Activated CD8-positive, alpha-beta memory T cell treated with anti-CD3 and anti-CD28 coated beads for 4 hours (primary cell): ENCODE measurements at places on chromosomes 7 and 10.

DNA sequence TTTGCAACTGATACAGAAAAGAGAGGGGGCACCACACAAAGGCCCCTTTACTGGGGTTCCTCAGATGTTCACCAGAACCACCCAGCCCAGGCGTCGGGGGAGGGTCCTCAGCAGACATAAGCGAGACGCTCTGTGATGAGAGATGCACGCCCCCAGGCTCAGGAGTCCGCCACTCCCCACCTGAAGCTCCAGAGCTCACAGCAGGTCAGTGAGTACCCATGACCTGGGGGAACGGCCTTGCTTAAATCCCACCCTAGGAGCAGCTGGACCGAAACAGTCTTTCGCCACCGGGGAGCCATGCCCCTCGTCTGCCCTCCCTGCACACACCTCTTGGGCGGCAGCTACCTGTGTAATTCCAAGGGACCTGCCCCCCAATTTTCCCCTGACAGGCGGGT, 2.8 kb downstream of the CRYGN start:
- no peak for DNase-seq

DNA sequence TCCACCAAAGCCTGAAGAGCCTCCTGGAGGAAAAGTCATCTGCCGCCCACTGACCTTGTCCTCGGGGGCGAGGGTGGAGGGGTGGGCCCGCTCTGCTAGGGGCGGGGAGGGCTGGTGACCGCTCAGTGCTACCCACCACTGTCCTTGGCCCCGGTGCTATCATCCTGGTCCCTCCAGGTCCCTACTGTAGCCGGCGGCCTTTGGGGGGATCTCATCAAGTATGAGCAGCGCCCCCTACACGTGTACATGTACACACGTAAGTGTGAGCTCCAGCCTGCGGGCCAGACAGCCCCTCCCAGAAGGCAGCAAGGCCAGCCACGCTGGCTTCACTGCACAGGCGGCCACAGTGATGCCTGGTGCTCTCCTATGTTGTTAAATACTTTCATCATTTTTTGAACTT, 19.6 kb downstream of the TTYH3 start:
- DNase-seq = no peak

GRCh38 chr7:108290459-108291151, 160.4 kb upstream of the LAMB4 start:
- no peak for DNase-seq

DNA sequence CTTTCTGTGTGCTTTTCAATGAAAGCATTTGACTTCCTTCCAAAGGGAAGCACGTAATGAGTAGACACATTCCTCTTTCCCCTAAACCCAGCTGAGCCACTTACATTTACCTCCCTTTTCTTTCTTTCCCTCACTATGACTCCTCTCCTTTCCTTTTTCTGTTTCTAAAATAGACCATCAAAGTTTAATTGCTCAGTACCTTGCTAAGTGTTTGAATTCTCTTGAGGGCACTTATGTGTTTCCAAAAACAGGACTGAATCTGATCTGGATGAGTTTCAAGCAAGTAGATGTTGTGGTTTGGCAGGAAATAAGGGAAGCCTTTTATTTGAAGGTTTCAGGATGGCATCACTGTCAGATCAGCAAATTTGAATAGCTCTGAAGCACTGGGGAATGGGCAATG, 396.2 kb downstream of the REEP3 start:
- DNase-seq = no peak

DNA sequence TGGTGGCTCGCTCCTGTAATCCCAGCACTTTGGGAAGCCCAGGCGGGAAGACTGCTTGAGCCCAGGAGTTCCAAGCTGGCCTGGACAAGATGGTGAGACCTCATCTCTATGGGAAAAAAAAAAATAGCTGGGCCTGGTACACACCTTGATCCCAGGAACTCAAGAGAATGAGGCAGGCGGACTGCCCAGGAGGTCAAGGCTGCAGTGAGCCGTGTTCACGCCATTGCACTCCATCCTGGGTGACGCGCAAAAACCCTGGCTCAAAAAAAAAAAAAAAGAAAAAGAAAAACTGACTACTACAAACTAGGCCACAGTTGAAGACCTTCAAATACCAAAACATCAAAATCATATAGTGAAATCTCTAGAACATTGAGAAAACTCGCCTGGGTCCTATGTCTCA, 3.9 kb downstream of the BRAT1 start:
- no peak for DNase-seq

DNA sequence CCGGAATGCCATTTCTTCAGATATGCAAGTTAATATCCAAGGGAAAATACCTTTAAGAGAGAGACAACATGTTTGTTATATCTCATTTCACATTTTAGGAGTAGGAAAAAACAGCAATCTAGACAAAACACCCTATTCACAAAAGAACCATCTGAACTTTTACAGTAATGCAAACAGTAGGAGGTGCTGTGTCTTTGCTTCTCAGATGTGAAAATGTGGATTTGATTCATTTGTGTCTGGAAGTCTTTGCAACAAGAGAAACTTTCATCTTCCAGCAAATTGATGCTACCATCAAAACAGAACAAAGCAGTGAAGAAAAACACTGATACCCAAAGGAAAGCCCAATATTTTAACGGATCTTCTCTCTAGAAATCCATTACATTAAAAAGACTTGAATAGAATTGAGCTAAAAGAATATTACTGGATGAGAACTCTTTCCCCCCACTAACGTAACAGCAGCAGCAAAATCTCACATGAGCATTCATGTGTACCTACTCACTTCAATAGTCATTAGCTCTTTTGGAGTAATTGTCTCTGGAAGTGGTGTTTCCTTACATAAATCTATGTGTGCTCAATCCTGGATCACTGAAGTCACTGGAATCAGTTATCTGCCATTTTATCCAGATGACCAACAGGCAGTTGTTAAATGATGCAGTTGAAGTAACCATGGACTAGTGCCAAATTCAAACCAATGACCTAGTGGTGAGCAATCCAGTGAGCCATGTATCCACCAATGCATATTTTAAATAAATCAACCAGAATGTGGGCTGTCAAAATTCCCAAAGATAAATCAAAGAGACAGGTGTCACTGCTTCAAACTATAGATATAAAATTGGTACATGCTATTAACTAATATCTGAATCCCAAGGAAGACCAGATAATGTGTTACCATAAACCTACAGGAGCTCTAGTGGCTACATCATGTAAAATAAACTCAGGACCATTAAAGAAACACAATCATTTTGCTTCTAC, 1.8 kb downstream of the SEMA3C start:
- no peak for DNase-seq
